ENCODE measurements at places on chromosomes 5 and 9.

GRCh38 chr9:131701789-131702337, 38.0 kb downstream of the RAPGEF1 start:
- DNase-seq = no peak

- no peak for DNase-seq
Measured at GRCh38 chr5:10533226-10533625, 30.6 kb upstream of the ANKRD33B start.

- no peak for DNase-seq
Measured at GRCh38 chr5:1411099-1411498, 34.1 kb downstream of the SLC6A3 start.

- no peak for DNase-seq
Measured at GRCh38 chr5:146213210-146213826, 9.9 kb downstream of the RBM27 start.

DNA sequence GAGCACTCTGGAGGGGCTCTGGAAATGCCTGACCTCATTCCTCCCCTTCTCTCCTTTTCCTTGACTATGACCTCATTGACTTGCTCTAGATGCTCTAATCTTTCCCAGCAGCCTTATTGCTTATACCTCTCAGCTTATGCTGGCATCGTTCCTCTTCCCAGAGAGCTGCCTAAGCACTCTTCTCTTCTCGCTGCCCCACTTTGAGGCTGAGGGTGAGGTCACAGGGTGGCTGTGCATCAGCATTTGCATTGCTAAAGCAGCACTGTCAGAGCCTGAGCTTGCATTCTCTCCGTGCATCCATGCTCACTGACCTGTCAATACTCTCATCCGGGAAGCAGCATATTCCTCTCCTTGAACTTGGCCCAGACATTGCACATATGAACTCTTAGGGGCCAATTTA, 96.4 kb upstream of the NTRK2 start:
- no peak for DNase-seq

- no peak for DNase-seq
Measured at GRCh38 chr9:9229269-9229668, 1383.5 kb downstream of the PTPRD start.

- no peak for DNase-seq
Measured at GRCh38 chr9:27537756-27538155, 8.1 kb upstream of the MOB3B start.
